ENCODE measurements at places on chromosomes 16 and 17.
A peak's percentile ranks its signal among the peaks of the same experiment; 100 is the strongest.

GRCh38 chr17:83012868-83013778 is 66.3 kb upstream of the METRNL start:
- no peak for DNase-seq

DNA sequence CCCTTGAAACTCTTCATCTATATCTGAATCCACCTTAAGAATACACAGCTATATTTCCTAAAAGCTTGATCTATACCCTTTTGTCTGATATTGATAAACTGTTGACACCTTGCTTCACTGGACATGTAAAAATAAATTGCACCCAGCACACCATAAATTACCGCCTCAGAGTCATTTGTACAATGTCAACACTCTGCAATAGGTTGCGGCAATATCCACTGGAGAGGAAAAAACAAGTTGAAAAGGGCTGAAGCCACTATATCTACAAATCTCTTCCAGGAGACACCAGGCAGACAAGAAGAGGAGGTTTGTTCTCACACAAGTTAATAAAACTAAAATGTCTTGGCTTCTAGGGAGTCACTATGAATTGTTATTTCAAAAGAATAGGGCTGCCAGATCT is 656.9 kb downstream of the CDH8 start:
- no peak for DNase-seq

- DNase-seq, result no peak
These were observed 7.8 kb downstream of the PIGS start for GRCh38 chr17:28563475-28563874.

DNA sequence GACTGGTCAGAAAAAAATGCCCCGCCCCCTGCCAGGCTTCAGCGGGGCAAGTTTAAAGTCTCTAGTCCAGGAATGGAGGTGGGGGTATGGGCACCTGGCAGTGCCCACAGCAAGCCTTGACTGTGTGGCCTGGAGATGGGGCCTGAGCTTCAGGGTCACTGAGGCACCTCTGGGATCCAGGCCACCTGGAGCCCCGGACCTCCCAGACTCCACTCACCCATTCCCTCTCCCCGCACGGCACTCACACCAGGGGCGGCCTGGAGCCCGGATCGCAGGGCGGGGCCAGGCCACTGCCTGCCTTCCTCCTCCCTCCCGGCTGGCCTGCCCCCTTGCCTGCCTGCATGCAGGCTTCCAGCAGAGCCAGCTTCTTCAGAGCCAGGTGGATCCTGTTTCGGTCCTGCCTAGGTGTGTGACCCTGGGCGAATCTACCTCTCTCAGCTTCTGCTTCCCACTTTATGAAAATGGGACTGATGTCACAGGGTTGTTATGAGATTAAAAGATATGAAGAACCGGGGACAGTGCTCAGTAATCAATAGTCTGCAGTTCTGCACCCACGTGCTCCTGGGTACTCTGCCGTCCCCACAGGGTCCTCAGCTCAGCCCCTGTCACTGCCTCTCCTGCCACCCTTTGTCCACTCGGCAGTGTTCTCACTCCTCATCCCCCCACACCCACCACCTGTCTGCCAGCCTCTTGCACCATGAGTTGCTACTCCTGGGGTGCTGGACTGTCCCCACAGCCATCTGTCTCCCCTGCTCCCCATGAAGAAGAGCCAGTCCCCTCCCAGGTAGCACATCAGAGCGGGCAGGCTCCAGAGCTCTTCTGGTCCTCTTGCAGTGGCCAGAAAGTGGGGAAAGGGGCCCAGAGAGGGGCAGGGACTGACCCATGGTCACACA is 1.2 kb upstream of the TCAP start:
- DNase-seq, result no peak

- no peak for DNase-seq
These were observed 263.4 kb downstream of the BCAS3 start for GRCh38 chr17:60941028-60941427.

GRCh38 chr17:66717641-66718058 is 117.3 kb upstream of the CACNG5 start:
- no peak for DNase-seq

- DNase-seq, result no peak
These were observed 139.1 kb downstream of the SOX9 start for GRCh38 chr17:72259922-72260321.

DNA sequence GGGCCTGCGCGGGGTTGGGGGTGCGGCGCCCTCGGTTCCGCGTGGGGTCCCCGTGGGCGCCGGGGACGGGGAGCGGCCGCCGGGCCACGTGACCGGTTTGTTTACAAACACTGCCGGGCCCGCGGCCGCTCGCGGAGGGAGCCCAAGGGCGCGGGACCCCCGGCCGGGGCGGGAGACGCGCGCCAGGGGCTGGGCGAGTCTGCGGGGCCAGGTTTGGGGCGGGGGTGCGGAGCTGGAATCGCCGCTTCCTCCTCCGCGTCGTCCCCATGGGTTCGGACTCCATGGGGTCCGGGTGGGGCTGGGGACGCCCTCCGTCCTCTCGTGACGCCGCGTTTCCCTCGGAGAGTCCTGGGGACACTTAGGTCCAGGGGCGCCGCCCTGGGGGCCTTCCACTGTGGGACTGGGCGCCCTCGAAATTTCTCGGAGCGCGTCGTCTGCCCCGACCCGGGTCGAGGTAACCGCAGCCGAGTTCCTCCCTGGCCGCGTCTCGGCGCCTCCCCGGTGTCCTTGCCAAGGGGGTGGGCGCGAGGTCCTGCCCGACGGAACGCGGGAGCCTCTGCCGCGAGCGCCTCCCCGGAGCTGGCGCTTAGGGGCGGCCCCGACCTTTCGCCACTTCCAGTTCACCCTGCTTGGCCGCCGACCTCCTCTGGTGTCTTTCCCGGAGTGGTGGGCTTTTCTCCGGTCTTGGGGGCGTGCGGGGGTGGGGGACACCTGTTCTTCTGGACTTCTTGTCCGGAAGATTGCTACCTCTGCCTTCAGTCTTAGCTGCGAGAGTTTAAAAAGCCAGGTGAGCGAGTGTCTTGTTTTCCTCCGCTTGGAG is 684 bp downstream of the YPEL2 start:
- DNase-seq, result no peak

GRCh38 chr17:1908699-1909309 is 79.0 kb downstream of the RPA1 start:
- DNase-seq, result peak; percentile 53

DNA sequence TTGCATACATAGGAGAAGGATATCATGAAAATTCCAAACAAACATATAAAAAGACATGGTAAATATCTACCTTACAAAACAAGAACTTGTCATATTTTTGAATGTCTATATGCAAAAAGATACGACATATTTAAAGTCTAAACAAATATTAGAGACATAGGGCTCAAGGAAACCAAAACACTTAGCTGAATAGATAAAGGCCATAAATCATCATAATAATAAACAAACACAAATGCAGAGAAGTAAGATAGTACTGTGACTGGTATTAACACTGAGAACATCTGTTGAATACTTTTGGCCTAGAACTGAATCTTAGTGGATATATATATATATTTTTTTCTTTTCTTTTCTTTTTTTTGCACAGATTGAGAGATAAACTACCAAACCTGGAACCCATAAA is 435.8 kb downstream of the KCNJ18 start:
- DNase-seq, result no peak

GRCh38 chr16:23051587-23051986 is 97.7 kb downstream of the USP31 start:
- DNase-seq, result no peak

GRCh38 chr17:42809250-42809649 is 10.6 kb downstream of the CNTD1 start:
- no peak for DNase-seq

DNA sequence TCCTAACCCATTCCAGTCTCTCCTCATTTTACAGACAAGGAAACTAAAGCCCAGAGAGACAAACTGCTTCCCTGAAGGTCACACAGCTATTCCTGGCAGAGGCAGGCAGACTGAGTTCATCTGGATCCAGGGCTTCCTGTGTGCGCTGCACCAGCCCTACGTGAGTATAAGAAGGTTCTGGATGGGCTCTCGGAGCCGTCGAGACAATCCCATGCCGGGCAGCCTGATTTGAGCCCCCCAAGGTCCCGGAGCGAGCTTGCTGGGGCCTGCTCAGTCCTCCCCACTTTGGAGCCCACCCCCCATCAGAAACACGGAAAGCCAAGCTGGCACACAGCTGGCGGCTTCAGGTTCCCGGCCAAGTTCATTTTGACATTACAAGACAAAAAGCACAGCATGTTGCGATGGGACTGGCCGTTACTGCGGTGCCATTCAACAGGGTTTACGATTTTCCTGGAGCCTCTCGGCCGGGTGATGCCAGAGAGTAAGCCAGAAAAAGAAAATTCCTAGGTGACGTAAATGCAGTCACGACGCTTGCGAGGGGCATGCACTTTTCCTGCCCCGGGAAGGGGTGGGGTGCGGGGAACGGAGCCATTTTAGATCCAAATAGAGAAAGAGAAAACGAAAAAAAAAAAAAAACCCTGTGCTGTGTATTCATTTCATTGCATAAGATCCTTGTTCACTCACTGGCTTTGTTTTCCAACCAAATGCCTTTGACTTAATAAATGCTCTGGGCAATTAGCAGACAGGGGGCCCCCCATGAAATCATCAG is 167.1 kb upstream of the FOXF1 start:
- no peak for DNase-seq

GRCh38 chr17:32759476-32759875 is 117.4 kb downstream of the MYO1D start:
- DNase-seq, result no peak

DNA sequence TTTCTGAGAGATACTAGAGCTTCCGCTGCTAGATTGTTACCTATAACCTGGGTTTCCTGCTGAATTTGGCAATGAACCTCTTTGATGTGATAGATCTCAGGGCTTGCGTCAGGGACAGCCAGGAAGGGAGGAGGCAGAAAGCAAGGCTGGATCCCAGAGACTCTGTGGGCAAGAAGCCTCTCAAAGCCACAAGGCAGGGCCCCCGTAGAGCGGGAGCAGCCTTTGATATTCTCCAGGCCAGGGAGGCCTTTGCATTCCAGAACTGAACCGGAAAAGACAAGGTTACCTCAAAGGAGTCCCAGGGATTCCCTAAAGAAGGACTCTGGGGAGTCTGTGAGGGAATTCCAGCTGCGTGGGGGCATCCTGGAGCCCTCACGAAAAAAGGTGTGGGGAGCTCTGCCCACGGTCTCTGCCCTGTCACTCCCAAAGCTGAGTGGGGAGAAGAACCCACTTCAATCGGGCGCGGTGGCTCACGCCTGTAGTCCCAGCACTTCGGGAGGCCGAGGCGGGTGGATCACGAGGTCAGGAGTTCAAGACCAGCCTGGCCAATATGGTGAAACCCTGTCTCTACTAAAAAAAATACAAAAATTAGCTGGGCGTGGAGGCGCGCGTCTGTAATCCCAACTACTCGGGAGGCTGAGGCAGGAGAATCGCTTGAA is 14.3 kb upstream of the SCIMP start:
- DNase-seq, result no peak

- DNase-seq, result no peak
These were observed at the start of gene TUBB3 for GRCh38 chr16:89922884-89923639. Gene TUBB3 (plus strand): TSS chr16:89923342. CDS start chr16:89923402, 60 bp downstream.

GRCh38 chr17:65772989-65773388 is 211.5 kb upstream of the AXIN2 start:
- DNase-seq, result no peak

GRCh38 chr17:40696651-40697072 is 6.9 kb downstream of the KRT24 start:
- no peak for DNase-seq

GRCh38 chr16:65537336-65537735 is 415.5 kb upstream of the CDH11 start:
- DNase-seq, result no peak

DNA sequence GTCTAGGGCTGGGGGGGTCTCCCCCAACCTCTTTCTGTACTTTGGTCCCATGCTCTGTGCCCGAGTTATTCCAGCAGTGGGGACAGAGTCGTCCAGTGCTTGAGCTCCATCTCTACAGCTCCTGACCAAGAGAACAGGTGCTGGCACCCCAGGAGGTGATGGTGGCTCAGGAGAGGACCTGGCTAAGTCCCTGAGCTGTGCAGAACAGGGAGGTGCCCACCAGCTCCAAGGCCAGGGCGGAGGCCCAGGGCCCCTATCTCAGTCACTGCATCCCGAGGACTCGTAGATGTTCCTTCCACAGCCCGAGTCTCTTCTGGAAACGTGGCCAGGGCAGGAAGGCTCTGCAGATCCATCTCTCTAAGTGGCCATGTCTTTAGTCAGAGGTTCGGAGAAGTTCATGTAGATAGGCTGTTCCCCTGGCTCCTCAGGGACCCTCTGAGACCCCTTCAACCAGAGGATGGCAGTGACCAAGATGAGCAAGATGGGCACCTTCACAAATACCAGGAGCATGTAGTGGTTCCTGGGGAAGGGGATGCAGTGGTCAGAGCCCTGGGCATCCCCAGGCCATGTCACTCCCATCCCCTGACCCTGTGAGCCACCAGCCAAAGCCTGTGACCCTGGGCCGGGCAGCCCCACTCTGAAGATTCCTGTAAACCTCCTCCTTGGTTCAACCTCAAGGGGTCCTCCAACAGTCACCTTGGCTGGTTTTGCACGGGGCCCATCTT is 8.7 kb downstream of the CD300LB start:
- no peak for DNase-seq

DNA sequence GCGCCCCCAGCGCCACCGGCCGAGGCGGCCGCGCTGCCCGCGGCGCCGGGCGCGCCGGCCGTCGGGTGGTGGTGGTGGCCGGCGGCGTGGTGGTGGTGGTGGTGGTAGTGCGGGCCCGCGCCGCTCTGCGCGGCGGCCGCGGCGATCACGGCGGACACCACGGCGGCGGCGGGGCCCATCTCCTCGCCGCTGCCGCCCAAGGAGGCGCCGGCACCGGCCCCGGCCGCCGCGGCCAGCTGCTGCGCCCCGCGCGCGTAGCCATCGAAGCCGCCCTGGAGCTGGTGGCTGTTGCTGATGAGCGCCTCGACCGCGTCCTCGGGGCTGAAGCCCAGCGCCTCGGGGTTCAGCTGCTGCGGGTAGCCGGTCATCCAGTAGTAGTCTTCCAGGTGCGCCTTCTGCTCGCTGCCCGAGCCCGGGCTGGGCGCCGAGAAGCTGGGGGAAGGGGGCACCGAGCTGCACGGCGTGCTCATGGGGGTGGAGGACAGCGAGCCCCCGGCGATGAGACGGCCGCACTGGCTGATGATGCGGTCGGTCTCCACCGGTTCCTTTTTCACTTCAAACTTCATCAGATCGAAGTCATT is 1.2 kb downstream of the MAF start:
- DNase-seq, result no peak

- no peak for DNase-seq
These were observed 12.5 kb downstream of the ARHGAP23 start for GRCh38 chr17:38440614-38441397.

DNA sequence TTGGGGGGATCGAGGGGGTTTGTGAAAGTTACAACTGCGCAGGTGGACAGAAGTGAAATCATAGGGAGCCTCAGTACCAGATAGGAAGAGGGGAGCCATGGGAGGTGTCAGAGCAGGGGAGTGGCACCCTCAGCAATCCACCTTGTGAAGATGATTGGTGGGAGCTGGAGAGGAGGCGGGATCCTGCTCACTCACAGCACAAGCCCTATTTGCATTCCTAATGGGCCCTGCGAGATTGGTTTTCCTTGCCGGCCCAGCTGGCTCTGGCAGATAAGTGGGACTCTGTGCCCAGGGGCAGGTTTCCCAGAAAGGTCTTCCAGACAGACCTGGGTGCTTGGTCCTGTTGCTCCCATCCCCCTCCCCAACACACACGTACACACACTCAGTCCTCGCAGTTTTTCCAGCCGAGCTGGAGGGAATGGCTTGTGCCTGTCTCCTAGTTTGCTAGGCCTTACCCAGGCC is 9.4 kb downstream of the WNT3 start:
- DNase-seq, result no peak

GRCh38 chr17:8965394-8966168 is at the start of gene PIK3R5:
Gene PIK3R5 (minus strand): TSS chr17:8965707. CDS start chr17:8911494, 54,213 bp downstream.
- DNase-seq, result peak; percentile 77

GRCh38 chr17:29624586-29624985 is 1.9 kb upstream of the CORO6 start:
- DNase-seq, result no peak

- DNase-seq, result no peak
These were observed 104.1 kb downstream of the CDH13 start for GRCh38 chr16:82730901-82731300.

- no peak for DNase-seq
These were observed 7.4 kb downstream of the PRCD start for GRCh38 chr17:76547183-76547641.
